ENCODE measurements at places on chromosomes 11 and 22.

- no peak for DNase-seq
Measured at GRCh38 chr22:37844904-37845329, 783 bp upstream of the ANKRD54 start.

GRCh38 chr22:36056980-36057379 lies 28.4 kb upstream of the RBFOX2 start:
- DNase-seq, result no peak

GRCh38 chr11:124791626-124792341 lies 8.4 kb downstream of the MSANTD2 start:
- no peak for DNase-seq

GRCh38 chr11:126608658-126609057 lies 253.2 kb downstream of the ST3GAL4 start:
- no peak for DNase-seq

DNA sequence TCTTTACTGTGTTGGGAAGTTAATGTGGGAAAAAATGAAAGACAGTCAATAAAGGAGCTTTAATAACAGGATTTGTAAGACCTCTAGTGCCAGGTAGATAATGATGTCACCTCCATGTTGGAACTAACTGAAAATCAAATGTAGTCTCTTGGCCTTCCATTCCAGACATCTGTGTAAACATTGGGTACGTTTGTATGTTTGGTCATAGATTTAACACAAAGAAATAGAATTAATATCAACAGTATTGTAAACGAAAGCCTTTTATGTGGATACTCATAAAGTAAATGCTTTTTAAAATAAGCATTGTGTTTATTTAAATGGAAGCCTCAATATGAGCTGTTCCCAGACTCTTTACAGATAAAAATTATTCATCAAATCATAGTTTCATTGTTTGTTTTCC lies 605.7 kb downstream of the METTL15 start:
- no peak for DNase-seq

DNA sequence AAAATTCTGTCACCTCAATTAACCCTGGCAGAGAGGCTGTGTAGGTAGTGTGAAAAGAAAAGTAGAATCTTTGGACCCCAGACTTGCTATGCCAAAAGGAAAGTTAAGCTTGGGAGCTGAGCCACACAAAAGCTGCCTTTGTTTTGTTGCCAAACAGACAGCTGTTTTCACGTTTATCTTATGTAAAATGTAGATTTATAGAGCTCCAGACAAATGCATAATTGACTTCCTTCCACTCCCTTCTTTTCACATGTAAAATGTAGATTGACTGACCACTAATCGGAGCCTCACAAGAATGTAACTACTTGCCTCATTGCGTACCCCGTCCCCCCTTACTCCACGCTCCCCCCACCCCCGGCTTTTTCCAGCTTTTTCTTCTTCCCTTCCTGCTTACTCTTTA lies 2302.2 kb upstream of the RAG2 start:
- DNase-seq, result no peak

DNA sequence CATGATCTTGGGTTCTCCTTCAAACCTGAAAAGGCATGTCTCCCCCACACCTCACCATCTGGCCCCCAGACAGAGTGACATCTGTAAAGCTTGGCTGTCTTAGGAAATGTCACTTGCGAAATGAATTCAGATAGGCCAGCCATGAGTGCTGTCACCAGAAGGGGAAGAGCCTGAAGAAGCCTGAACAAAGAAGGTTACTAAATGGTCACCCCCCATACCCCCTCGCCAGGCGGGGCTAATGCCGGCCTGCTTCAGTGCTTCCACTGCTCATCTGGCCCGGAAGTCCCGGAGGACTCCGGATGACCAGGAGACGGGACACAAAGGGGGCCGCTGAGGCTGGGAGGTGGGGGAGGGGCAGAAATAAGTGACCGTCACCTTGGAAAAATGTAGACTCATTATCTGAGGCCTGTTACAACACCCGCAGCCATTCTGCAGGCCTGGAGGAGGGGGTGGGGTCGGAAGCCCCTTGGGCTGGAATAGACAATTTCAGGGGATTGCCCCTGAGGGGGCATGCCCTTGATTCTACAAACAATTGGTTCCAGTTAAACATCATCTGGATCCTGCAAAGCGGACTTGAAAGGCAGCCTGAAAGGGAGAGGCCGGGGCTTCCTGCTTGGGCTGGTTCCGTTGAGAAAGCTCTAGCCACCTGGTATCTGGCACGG lies 43.2 kb downstream of the NAT10 start:
- DNase-seq, result no peak

- no peak for DNase-seq
Measured at GRCh38 chr11:109849946-109850345, 243.2 kb upstream of the ZC3H12C start.
